Activated T-helper 1 cell treated with anti-CD3 and anti-CD28 coated beads, Interleukin-12 subunit alpha, Interleukin-12 subunit beta, Interleukin-2, Interleukin-4 antibody, amounts not matched to agents 30 ng/mL and 10 ng/mL and 1 ng/mL, durations not matched to agents 14 hours and 24 hours and 36 hours (primary cell): ENCODE measurements at places on chromosomes 3 and 15.
A peak's percentile ranks its signal among the peaks of the same experiment; 100 is the strongest.

GRCh38 chr15:47475336-47475735, 242.0 kb upstream of the SEMA6D start:
- H3K36me3 ChIP-seq: no peaks in the 10 kb centered on the region
- DNase-seq: no peak
- H3K4me3 ChIP-seq: no peak overlapping the region
- H3K4me1 ChIP-seq: no peaks in the 10 kb centered on the region
- H3K27me3 ChIP-seq: no peaks in the 10 kb centered on the region
- H3K27ac ChIP-seq: no peak overlapping the region

DNA sequence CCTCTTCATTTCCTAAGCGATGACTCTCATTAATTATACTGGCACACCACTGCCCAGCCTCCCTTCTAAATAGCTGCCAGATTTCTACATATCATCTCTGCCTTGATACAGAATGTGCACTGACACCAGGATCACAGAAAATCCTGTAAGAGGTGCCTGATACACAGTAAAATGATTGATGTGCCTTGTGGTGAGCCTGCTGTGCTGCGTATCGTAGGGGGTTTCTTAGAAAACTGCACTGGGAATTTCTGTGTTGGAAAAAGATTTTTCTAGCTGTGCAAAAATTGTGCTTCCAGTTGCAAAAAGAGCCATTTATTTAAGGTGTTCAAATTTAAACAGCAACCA, 3.0 kb upstream of the PLCH1 start:
- no peaks in the 10 kb centered on the region for H3K36me3 ChIP-seq
- peaks cover 11% of the 10 kb centered on the region for H3K4me1 ChIP-seq
- peaks cover 54% of the 10 kb centered on the region for H3K27me3 ChIP-seq
- no peak for DNase-seq
- H3K27ac ChIP-seq: no peak overlapping the region
- no peak overlapping the region for H3K4me3 ChIP-seq

DNA sequence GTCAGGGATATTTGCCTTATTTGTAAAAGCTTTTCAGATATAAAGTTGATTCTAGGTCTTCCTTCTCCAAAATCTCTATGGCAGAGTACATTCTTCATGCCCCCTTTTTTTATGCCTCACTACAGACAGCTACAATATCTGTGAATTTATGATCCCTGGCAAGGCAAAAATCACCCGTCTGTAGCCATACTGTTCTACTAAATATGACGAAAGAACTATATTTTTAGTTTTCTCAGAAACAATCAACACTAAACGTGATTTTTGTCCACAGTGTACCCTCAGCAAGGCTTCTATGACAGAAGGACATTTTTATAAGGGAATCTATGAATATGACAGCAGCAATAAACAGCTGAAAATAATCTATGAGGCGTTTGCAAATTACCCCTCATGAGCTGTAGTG, 12.7 kb downstream of the LRTM1 start:
- H3K4me1 ChIP-seq: no peaks in the 10 kb centered on the region
- H3K36me3 ChIP-seq: no peaks in the 10 kb centered on the region
- no peak overlapping the region for H3K27ac ChIP-seq
- no peak for DNase-seq
- no peaks in the 10 kb centered on the region for H3K27me3 ChIP-seq

- H3K36me3 ChIP-seq: peaks cover 3% of the 10 kb centered on the region
- DNase-seq: no peak
- H3K4me1 ChIP-seq: peaks cover 48% of the 10 kb centered on the region
- no peak overlapping the region for H3K27ac ChIP-seq
- H3K27me3 ChIP-seq: no peaks in the 10 kb centered on the region
Observed at GRCh38 chr15:98740295-98740694, 92.0 kb downstream of the IGF1R start.

GRCh38 chr3:377158-377561, 180.6 kb downstream of the CHL1 start:
- no peak overlapping the region for H3K4me3 ChIP-seq
- no peaks in the 10 kb centered on the region for H3K4me1 ChIP-seq
- H3K27ac ChIP-seq: no peak overlapping the region
- DNase-seq: no peak

DNA sequence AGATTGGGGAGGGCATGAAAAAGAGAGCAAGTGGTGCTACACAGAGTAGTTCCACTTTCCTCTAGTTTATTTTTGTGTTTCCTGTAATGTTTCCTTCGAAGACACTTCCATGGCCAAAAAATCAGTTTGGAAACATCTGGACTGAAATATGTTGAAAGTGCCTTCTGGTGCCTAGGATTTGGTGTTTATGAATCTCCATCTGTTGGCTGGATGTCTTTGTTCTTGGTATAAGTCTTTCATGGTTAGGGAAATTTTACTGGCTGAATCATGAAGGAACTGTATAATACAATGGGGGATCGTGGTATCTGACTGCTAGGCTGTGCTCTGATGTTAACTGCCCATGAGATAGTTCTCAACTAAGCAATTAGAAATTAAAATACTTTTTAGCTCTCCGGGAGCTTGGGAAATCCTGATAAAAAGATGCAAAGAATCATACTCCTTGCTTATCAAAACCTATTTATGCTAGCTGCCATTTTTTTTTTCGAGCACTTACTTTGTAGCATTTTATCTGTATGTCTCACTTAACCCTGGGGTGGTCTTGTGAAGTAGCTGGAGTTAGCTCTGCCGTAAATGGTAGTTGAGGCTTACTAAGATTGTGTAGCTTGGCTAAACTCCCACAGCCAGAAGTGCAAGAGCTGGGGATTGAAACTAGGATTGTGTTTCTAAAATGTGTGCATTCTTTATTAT, 21.9 kb downstream of the AKAP13 start:
- H3K27me3 ChIP-seq: no peaks in the 10 kb centered on the region
- H3K4me3 ChIP-seq: peak overlapping the region; percentile 3
- H3K4me1 ChIP-seq: peaks cover 56% of the 10 kb centered on the region
- no peak for DNase-seq
- H3K27ac ChIP-seq: no peak overlapping the region

DNA sequence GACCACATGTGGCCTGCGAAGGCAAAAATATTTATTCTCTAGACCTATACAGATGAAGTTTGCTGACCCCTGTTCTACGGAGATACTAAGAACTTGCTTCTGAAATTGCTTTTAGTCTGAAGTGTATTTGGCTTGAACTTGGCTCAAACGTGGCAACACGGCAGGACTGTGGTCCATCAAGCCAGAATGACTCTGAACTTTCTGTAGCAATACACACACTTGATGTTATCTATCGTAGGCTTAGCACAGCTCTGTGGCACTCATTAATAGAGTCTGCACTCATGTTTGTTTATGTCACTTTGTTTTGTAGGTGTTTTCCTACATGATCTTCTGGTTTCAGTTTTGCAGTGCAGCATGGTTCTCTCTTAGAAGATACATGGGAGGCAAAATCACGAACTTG, 298.1 kb downstream of the ADAMTS17 start:
- no peak overlapping the region for H3K4me3 ChIP-seq
- no peaks in the 10 kb centered on the region for H3K36me3 ChIP-seq
- H3K4me1 ChIP-seq: peaks cover 22% of the 10 kb centered on the region
- H3K27ac ChIP-seq: no peak overlapping the region
- no peak for DNase-seq

DNA sequence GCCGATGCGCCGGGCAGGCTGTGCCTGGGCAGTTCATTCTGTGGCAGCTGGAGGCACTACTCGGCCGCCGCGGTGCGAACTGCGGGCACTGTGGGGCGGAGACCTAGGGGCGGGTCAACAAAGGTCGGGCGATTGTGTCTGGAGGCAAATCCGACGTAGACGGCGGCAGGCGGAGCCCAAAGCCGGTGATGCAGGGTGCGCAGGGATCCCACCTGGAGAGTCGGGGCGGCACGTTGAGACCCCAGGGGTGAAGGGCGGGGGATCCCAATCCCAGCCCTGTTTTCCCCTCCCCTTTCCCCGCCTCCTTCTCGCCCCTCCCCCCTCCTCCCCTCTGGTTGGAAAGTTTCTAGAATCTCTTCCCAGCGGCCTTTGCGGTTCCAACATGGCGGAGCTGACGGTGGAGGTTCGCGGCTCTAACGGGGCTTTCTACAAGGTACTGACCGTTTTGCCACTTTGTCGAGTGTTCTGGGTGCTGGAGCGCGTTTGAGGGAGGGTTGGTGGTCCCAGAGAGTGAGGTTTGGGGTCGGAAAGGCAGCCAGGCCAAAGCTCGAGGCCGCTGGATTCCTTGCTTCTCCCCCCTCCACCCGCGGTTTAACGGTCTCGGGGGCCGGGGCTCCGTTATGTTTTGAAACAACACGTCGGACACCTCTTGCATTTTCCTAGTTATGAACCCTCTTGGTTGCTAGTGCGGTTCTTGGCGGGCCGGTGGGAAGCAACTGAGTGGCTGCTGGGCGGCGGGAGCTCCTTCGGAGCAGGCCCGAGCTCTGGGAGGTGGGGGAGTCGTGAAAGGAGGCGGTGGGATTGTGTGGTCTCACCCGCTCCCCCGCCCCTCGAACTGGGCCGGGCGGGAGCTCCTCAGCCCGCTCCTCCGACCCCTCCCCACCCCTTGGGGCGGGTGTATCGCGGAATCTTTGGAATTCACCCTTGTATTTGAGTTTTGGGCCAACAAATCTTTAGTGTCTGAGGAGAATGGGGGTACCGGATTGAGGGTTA, at the start of gene FXR1:
Gene FXR1 (plus strand): TSS at position 367 of the 993 bp plus-strand sequence. CDS start 16 bp downstream, at position 383.
- peaks cover 35% of the 10 kb centered on the region for H3K4me1 ChIP-seq
- H3K36me3 ChIP-seq: peaks cover 15% of the 10 kb centered on the region
- no peaks in the 10 kb centered on the region for H3K27me3 ChIP-seq
- DNase-seq: peak; percentile 76

GRCh38 chr3:66418475-66418931, 82.3 kb downstream of the LRIG1 start:
- H3K36me3 ChIP-seq: peaks cover 52% of the 10 kb centered on the region
- no peaks in the 10 kb centered on the region for H3K27me3 ChIP-seq
- peaks cover 36% of the 10 kb centered on the region for H3K4me1 ChIP-seq
- DNase-seq: no peak
